Activated CD4-positive, CD25-positive, alpha-beta regulatory T cell (primary cell): ENCODE measurements at places on chromosomes 12 and 14.

- no peak for DNase-seq
Measured at GRCh38 chr12:91912178-91912577, 233.5 kb downstream of the BTG1 start.

DNA sequence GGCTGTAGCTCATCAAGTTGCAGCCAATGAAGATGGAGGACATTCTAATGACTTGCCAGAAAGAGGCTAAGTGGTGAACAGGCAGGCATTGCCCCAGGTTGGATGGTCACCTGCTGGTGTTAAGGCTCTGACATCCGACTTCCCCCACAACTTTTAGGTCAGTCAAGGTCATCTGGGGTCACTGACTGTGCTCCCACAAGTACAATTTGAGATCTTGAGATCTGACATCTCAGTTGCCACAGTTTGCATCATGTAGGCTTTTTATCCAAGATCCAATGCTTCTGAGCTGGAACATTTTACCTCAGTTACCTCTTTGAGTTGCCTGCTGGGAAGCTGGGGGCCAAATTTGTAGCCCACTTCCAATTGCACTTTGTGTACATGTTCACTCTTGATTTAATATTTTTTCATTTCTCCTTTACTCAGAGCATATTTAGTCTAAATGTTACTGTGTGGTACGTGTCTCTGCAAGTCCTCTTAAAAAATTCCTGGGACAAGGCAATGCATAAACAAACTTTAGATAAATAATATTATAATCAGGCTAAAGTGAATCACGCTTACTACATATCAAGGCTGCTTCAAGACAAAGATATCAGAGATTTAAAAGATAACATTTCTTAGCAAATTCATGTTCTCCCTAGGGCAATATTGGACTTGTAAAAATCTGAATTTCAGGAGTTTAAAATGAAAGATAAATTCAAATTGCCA lies 61.4 kb downstream of the SEL1L start:
- no peak for DNase-seq

- DNase-seq, result no peak
Measured at GRCh38 chr12:23810329-23810902, 139.1 kb downstream of the SOX5 start.

GRCh38 chr14:68306934-68307789 lies 485.7 kb downstream of the ZFP36L1 start:
- DNase-seq, result no peak

DNA sequence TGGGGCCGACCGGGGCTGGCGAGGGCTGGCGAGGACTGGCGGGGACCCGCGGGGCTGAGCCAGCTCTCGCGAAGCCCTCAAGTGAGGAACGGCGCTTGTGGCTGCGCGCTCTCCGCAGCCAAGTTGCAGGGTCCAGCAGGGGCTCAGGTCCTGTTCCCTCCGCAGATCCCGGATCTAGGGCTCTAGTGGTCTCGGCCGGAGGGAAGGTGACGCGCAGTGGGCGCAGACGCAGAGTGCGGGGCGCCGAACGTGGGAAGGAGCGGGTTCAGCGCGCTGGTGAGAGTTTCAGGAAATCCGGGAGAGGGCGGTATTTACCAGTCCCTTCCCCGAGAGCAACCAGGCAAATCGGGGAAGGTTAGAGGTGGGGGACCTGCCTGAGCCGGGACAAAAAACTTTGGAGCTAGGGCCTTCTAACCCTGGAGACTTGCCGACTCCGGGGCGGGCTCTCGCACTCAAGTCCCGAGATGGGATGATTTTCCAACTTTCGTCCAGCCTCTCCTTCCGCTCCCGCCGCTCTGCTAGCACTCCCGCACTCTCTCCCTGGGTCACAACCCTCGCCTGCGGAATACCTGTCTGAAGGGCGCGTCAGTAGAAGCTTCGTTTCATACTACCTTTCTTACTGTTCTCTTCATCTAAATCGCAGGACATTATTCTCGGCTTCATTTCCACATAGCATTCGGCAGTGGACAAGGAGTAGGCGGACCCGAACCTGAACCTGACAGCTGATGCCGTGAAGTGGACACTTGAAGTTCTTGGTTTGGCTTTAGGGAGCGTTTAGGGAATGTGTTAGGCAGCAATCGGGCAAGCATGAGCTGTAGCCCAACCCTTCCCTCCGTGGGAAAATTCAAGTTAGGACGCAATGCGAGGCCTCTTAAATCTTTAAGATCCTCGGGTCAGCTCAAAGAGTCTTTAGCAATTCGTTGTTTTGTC lies 13.6 kb upstream of the PAX9 start:
- no peak for DNase-seq

GRCh38 chr12:57518176-57518919 lies 2.0 kb downstream of the DDIT3 start:
- no peak for DNase-seq

DNA sequence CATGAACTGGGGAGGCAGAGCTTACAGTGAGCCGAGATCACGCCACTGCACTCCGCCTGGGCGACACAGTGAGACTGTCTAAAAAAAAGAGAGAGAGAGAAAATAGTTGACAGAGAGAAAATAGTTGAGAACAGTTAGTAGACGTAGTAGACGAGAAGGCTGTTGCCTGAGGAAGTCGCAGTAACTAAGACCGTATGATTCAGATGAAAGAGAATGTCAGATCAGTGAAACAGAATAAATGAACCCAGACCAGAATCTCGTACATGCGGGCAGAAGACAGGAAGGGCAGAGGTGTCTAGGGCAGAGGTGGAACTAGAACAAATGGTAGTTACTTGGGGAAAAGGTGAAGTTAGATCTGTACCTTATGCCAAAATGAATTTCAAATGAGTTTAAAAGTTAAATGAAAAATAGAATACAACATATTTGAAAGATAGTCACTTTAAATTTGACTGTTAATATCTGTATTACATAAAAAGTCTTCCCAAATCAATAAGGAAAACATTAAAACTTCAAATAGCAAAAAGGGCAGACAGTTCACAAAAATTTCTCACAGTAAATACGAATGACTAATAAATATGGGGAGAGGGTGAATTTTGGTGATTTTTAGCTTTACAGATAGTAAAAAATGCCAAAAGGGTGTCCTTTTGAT lies 17.7 kb downstream of the MDM2 start:
- DNase-seq, result no peak

DNA sequence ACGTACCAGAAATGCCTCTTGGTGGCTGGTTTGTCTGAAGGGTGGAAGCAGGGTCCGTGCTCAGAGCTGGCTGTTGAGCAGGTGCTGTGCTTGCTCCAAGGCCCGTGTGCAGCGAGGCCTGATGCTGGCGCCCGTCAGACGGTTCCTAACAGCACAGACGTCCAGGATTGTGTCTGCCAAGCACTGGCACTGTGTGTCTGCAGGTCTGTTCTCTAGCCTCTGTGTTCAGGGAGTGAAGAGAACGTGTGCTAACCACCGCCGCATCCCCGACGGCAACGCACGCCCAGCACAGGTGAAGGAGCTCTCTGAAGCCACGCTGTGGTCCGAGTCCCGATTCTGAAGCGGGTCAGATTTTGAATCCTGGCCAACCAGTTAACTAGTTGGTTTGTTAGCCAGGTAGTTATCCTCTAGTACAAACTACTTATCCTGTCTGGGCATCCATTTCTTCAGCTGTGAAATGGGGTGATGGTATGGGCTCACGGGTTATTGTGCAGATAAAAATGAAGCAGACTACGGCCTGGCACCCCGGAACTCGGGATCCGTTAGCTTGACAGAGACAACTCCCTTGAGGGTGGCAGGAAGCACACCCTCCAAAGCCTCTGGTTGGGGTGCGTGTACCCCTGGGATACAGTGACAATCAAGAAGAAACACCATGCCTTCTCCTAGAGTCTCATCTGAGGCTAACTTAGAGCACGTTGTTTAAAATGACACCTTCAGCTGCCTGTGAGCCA lies 18.6 kb upstream of the TDRD9 start:
- no peak for DNase-seq

DNA sequence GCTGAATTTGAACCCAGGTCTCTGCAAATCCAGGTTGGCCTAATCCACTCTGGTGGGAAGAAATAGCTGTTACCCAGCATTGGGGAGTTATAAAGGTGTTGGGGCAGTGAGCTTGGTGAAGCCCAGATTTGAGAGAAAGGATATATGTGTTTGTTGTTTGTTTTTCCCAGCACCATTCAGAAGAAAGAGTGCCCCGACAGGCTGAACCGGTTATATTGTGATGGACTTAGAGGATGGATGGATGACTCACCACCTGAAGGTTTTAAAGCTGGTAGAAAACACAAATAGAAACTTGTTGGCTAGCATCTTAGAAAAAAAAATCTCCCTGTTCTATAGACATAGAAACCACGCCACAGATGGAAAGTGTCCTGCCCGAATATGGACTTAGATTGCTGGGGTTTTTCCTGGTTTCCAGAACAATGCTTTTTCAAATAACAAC lies 404.6 kb downstream of the MED13L start:
- DNase-seq, result no peak

- DNase-seq, result no peak
Measured at GRCh38 chr14:63677891-63678379, 36.3 kb upstream of the WDR89 start.

DNA sequence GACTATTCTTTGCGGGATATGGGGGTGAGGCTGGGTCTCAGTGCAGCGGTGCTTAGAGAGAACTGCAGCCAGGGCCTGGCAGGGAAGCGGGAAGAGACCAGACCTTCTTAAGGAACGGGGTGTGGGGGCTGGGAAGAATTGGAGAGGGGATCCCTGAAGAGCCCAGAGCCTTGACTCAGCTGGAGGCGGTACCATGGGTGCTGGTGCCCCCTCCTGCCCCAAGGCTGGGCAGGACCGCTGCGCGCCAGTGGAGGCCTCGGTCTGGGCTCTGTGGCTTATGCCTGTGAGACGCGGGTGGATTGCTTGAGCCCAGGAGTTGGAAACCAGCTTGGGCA lies 1.3 kb upstream of the RNU7-1 start:
- no peak for DNase-seq

- no peak for DNase-seq
Measured at GRCh38 chr12:1544996-1545700, 49.2 kb downstream of the FBXL14 start.

GRCh38 chr12:57491393-57492280 lies 3.8 kb downstream of the MARS1 start:
- no peak for DNase-seq

- no peak for DNase-seq
Measured at GRCh38 chr12:103386451-103386850, 109.3 kb downstream of the C12orf42 start.

- no peak for DNase-seq
Measured at GRCh38 chr12:14951851-14952250, 9.6 kb downstream of the ARHGDIB start.

DNA sequence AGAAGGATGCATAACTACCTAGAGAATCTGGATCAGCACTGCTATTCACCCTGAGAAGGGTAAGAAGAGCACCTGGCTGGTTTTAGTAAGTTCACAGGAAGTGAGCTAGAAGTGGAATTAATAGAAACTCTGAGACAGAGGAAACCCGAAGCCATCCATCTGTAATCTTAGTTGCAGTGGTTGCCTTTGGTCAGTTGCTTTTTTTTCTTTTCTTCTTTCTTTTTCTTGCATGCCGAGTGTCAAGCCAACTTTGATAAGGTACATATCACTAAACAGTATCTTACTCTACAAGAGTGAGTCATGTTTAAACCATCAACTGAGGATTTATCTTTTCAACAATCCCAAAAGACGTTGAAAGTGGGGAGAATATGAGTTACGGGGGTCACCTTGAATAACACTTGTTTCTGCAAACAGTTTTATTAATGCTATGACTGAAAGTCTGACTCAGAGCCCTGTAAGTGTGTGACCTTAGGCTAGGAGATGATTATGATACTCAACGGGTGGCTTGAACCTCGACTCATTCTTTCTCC lies 26.7 kb downstream of the C12orf75 start:
- DNase-seq, result no peak

- DNase-seq, result no peak
Measured at GRCh38 chr14:77812028-77812427, 12.1 kb downstream of the ADCK1 start.

DNA sequence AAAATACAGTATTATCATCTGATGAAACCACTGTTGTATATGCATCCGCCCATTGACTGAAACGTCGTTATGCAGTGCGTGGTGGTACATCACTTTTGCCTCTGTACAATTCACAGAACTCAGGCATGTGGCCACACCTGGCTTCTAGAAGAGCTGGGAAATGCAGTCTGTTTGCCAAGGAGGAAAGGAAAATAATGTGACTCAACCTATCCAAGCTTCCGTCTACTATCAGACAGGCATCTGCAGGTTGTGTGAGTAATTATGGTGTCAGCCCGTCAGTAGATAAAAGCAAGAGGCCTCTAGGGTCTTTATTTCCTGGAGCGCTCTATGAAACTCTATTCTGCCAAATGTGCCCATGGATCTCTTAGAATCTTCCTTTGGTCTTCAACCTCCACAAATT lies 111.6 kb downstream of the BBS10 start:
- no peak for DNase-seq

DNA sequence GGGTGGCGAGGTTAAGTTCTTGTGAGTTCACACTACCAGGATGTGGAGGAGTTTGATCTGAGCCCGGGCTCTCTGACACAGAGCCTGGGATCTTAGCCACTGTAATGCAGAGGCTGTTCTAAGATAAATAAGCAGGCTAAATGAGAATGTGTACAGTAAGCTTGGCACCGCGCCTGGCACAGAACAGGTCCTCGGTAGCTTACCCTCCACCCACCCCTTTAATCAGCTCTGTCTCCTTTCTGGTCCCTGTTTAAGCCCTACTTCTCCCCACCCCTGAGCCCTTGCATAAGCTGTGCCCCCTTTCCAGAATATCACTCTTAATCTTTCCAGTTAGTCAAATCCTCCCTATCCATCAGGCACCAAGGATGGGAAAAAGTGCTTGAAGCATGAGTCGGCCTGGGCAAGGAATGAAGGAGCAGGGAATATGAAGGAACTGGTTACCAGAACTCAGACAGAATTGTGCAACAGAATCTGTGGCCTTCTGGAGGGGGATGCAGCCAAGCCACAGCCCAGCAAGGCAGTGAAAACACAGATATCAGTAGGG lies 32.8 kb upstream of the CMKLR1 start:
- no peak for DNase-seq

- no peak for DNase-seq
Measured at GRCh38 chr14:19874842-19875241, at the start of gene OR4K2. TSS of gene OR4K2 (plus strand) at chr14:19875142. CDS start at chr14:19876268, 1,126 bp downstream.

- DNase-seq, result no peak
Measured at GRCh38 chr12:108516511-108517275, 1.6 kb downstream of the FICD start.

DNA sequence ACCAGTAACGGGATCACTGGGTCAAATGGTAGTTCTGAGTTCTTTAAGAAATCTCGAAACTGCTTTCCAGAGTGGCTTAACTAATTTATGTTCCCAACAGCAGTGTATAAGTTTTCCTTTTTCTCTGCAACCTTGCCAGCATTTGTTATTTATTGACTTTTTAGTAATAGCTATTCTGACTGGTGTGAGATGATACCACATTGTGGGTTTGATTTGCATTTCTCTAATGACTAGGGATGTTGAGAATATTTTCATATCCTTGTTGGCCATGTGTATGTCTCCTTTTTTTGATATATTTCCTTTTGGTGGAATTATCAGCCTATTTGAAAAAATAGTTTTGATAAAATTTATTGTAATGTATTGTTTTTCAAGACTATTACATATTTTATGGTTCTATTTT lies 701.2 kb upstream of the FBXO33 start:
- no peak for DNase-seq

DNA sequence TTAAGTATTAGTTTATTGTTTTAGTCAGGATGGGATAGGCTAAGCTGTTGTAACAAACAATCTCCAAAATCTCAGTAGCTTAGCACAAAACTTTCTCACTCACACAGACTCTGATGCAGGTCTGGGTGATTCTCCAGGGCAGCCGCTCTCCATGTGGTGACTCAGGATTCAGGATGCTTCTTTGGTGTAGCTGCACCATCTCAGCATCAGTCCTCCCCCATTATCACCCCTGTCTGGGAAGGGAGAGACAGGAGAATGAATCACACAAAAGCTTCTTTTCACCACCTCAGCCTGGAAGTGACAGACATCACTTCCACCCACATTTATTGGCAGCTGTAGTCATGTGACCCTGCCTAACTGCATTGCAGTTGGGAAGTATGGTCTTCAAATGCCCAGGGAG lies 142.3 kb downstream of the DICER1 start:
- DNase-seq, result no peak
